ENCODE measurements at places on chromosomes 5 and 9.

GRCh38 chr5:138841531-138841930, 33.6 kb downstream of the LRRTM2 start:
- no peak for DNase-seq

DNA sequence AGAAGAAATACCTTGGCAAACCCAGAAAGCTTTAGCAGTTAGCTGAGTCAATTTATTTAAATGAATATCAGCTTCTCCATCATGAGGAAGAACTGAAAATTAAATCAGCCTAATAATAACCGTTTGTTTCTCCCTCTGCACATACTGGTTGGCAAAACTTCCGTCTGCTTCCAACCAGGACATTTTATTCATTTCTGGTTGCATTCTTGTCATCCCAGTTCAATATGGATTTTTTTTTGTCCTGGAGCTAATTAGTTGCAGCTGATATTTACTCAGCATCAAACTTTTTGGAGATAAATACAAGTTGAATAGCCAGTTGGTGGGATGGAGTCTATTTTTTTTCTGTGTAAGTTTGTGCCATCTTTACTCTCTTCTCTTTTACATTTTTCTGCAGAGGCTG, 126.5 kb upstream of the GDNF start:
- DNase-seq: no peak

DNA sequence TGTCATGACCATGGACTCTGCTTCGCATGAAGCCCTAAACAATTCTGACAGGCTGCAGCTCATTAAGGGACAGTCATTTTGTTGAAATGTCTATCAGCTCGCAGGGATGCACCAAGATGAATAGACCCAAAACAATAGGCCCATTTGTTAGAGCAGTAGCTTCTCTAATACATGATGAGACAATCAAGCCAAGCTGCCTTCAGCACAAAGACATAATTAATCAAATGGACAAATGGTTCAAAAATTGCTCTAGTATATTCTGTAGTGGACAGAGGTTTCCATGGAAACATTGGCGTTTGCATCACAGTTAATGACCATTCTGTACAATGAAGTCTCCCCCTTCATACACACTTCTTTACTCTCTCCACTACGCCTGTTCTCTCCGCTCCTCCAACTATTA, 274.6 kb downstream of the ANXA1 start:
- DNase-seq: no peak

- DNase-seq: no peak
These were observed 355.9 kb upstream of the TLE4 start for GRCh38 chr9:79215821-79216220.

- DNase-seq: no peak
These were observed 70.6 kb downstream of the DCP2 start for GRCh38 chr5:113047234-113047633.

DNA sequence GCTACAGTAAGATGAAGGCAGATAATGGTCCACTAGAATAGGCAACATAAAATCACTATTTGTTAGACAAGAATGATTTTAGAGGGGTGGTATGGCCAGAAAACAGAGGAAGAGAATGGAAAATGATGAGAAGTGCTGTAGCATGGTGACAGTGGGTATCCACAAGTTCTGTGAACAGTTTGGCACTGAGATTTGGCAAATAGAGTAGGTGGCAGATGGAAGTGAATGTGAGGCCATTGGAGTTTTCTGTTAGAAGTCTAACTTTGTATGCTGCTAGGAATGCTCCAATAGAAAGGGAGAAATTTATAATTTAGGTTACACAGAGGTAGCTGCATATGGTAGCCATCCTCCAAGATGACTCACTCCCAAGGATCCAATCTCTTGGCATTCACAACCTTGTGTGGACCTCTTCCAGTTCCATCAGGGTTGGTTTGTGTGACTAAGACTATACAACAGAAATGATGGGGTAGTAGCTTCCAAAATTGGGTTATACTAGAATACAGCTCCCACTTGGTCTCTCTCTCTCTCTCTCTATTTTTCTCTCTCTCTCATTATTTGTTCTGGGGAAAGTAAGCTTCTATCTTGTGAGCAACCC, 646.9 kb upstream of the ZNF608 start:
- DNase-seq: no peak

DNA sequence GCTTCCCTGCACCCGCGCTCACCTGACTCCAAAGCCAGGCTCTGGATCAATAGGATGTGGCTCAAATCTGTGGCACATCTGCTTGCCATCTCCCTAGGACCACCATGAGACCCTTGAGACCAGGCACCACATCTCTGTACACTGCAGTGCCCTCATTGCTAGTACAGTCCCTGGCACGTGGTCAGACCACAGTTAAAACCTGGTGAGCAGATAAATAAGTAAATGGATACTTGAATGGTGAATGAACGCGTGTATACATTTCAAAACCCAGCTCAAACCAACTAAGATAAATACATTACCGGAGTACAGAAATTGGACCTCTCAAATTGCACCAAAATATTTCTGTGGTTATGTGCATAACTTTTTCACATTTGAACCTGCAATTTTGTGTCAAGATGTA, 221.2 kb upstream of the IRX4 start:
- DNase-seq: no peak

GRCh38 chr5:98050583-98050982, 722.9 kb upstream of the RGMB start:
- DNase-seq: no peak

- DNase-seq: no peak
These were observed 7.6 kb downstream of the RAB24 start for GRCh38 chr5:177295924-177296323.

- DNase-seq: no peak
These were observed 165.6 kb downstream of the SMARCA2 start for GRCh38 chr9:2180704-2181103.

DNA sequence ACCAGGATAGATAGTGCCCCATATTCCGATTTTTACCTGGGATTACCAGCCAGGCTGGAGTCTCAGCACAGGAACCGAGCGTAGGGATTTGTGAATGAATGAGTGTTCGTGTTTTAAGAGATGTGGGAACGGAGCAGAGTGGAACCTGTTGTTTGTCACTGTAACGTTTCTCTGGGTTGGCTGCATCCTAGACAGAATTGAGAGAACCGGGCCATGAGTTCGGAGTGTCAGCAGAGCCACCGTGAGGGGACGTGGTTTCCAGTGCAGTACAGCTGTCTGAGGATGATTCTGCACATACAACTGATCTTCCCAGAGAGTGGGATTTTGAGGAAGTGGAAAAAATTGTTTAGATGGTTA, 1.2 kb downstream of the PDE8B start:
- no peak for DNase-seq

DNA sequence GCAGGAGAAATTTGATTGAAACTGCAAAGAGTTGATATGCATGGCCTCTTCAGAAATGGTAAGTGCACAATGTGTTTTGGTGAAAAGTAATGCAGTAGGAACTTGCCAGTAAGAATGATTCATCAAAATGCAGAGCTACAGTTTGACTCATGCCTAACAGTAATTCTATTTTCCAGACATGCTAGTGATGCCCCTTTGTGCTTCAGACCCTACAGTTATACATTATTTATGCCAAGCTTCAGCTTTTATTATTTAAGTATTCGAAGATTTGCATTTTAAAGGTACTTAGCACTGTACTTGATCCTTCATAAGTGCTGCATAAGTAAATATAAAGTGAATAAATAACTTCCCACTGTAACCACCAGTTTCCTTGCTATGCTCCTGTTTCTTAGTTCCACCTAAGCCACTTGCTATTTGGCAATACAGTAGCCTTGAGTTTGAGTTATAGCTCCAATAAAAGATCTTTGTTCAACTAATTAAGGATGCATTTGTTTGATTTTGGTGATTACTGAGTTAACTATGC, 3.6 kb upstream of the SPATA31E1 start:
- DNase-seq: no peak

- DNase-seq: no peak
These were observed 416.8 kb downstream of the TUSC1 start for GRCh38 chr9:25261445-25261844.

DNA sequence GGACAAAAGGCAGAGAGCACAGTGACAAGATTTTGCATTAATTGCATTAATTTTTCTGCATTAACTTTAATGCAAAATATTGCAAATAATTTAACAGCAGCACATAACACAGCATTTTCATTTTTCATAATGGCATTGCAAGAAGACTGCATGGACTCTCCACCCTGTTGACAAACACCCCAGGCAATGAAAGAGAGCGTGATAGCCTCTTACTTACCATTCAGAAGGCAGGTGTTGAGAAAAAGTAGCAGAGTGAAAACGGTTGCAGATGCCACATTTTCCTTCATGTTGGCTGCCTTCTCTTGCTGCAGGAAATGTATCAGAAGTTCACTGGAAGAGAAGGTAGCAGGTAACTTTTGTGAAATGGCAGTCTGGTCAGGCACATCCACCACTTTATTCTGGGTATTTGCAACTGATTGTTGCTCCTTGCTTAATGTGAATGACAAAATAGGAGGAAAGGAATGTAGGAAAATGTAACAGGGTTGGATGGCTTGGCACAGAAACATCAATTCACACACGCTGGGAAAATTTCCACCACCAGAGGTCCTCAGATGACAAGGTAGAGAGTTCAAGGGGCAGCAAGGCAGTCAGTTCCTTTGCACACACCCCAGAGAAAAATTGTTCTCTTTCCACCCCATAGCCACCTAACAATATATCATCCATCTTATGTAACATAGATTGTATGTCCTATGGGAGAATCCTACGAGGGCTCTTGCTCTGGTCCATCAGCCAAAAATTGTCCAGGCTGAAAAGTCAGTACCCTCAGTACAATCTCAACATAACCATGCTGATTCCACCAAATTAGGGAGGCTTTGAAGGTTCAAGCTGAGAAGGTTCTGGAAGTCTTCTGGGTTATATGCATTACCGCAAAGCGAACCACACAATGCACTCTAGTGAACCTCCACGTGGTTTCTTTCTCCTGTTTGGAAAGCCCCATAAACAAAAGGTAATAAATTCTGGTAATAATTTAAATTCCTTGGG, 41.9 kb upstream of the AGXT2 start:
- DNase-seq: peak; percentile 30

DNA sequence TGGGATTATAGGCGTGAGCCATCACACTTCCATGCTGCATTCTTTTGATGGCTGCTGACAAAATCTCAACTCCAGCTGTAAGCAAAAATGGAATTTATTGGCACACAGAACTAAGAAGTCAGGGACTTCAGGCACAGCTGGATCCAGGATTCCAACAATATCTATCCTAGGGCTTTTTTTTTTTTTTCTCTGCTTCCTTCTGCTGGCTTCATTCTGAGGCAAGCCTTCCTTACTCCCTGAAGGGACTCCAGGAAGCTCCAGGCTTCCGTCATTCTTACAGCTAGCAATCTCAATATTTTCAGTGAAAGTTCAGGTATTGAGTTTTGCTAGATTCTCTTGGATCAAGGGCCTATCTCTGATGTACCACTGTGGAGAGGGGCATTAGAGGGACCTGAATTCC, 66.1 kb downstream of the GALNT12 start:
- DNase-seq: no peak

- DNase-seq: no peak
These were observed 242.1 kb downstream of the HCN1 start for GRCh38 chr5:45454114-45454513.

DNA sequence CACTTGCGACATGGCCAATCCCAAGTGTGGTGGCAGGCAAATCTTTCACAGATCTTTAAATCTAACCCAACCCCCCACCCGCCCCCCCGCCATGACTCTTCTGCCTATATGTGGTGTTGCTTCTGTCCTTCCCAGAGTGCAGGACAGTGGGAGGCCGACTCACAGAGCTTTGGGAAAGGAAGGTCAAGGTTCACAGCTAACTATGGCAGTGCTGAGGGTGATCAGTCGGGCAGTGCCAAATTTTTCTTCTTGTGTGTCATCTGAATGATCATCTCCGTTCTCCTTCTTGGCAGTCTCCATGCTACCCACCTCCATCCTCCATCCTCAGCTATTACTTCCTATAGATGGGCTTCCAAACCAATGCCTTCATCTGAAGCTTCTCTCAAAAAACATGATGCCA, 129.0 kb upstream of the NFIB start:
- no peak for DNase-seq

GRCh38 chr9:95511616-95511931, 5.2 kb downstream of the PTCH1 start:
- DNase-seq: no peak

GRCh38 chr9:131815970-131816873, 76.3 kb upstream of the RAPGEF1 start:
- no peak for DNase-seq

GRCh38 chr5:179839328-179840256, 18.9 kb downstream of the SQSTM1 start:
- DNase-seq: no peak

DNA sequence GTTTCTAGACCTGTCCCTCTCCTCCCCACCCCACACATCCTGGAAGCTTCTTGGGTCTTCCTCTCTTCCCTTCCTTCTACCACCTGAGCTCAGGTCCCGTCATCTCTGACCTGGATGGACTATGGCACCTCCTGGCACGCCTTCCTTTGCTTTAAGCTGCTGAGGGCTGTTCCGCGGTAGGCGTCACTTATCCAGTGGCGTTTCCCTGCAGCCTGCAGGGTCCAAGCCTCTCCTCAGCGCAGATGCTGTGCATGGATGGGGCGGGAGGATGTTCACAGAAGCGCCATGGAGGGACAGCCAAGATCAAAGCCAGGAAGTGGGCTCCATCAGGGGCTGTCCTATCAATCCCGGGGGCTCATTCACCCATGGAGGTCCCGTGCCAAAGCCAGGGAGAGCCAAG, 23.8 kb upstream of the CNOT6 start:
- no peak for DNase-seq

DNA sequence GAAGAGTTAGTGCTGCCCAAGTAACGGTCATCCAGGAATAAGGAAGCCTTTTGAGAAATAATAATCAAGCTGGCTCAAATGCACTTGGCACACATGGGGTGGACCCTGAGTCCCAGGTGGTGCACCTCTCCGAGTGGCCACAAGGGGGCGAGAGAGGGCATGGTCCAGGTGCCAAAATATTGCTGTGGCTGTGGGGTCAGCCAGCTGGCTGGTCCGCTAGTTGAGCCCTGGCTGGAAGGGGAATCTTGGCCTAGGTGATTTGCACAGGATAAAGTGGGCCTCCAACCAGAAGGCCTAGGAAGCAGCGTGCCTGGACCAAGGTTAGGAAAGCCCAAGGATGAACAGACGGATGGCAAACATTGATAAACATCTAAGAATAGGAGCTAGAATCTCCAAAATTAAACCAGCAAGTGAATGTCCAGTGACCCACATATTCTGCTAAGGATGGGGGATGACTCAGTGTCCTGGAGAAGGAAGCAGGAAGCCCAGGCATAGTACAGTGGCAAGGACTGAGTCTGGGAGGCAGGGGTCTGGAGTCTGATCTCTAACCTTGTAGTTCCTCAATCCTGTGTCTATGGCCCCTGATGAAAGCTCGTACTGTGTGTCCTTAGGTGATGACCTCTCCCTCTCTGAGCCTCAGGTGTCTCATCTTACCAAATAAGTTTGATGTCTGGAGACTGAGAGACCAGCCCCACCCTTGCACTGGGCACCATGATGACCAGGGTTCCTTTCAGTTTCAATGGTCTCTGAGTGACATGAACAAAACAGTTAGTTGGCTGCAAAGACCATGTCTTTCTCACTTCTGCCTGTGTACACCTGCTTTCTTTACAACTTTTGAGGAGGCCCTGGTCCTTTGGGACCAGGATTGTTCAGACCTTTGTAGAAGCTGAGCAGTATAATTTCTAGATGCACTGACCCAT, 19.2 kb upstream of the SHB start:
- DNase-seq: peak; percentile 66

Data from stimulated activated CD4-positive, alpha-beta T cell treated with anti-CD3 and anti-CD28 coated beads, Interleukin-1b, Interleukin-23, amount 100 ng/mL, for 4 hours (primary cell).